Aorta (tissue), 5 donors: ENCODE measurements at places on chromosomes 11 and 22. TPM values are rescaled to one million over a fixed set of nuclear protein-coding genes. Genes with fewer than 3 reads are reported as not detected.

HTR3B gene
- not detected for total RNA-seq

TP53I11 gene
- total RNA-seq = 85.6 TPM

KCNC1 gene
- not detected for total RNA-seq

EHBP1L1 gene
- total RNA-seq = 235 TPM

C11orf65 gene
- total RNA-seq = not detected

STK33 gene
- total RNA-seq = 3.8 TPM

PATE2 gene
- not detected for total RNA-seq

TRMU gene
- total RNA-seq = 37.8 TPM

SPTBN2 gene
- total RNA-seq = 1.7 TPM

DEFB131B gene
- not detected for total RNA-seq

DNA sequence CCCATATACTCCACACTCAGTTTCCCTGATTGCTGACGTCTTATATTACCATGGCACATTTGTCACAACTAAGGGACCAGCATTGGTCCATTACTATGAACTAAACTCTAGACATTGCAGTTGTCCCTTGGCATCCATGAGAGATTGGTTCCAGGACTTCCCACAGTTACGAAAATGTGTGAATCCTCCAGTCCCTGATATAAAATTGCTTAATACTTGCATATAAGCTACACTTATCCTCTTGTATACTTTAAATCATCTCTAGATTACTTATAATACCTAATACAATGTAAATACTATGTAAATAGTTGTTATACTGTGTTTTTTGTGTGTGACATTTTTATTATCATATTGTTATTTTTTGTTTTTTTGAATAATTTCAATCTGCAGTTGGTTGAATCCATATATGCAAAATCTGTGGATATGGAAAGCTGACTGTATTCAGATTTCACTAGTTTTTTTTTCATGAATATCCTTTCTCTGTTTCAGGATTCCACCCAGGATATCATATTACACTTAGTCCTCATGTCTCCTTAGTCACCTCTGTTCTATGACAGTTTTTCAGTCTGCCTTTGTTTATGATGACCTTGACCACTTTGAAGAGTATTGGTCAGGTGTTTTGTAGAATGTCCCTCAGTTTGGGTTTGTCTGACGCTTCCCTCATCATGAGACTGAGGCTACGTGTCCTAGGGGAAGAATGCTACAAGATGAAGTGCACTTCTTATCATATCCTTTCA lies 55.3 kb downstream of the INSC start:
- H3K4me1 ChIP-seq = no peaks in the 10 kb centered on the region
- no peak overlapping the region for H3K4me3 ChIP-seq
- DNase-seq = no peak
- no peaks in the 10 kb centered on the region for H3K36me3 ChIP-seq
- H3K27ac ChIP-seq = no peak overlapping the region
- H3K27me3 ChIP-seq = no peaks in the 10 kb centered on the region

DNA sequence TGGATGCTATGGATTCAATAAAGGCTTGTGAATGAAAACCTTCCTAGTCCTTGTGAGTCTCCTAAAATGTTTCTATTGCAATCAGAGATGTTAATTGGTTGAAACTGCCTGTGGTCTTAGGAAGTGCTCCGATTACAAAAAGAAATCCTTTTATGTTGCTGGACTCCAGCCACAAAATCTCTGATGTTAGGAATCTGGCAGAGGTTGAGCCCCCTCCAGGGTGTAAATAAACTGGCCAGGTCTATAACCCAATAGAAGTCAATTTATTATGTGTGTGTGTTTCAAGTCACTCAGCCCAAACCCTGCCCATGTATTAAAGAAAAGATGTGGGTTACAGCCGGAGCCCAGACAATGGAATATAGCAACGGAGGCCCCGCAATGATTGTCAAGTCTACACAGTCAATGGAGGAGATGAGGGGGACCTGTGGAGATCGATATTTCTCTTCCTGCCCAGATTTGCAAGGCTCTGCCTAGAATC lies 218.1 kb upstream of the SORL1-AS1 start:
- DNase-seq = no peak
- no peaks in the 10 kb centered on the region for H3K4me1 ChIP-seq
- H3K4me3 ChIP-seq = no peak overlapping the region
- no peaks in the 10 kb centered on the region for H3K36me3 ChIP-seq
- peak overlapping the region; percentile 70 for H3K27ac ChIP-seq

GRCh38 chr11:65773784-65774411 lies 6.9 kb downstream of the AP5B1 start:
- DNase-seq = no peak
- no peak overlapping the region for H3K27ac ChIP-seq
- H3K27me3 ChIP-seq = no peaks in the 10 kb centered on the region
- H3K4me1 ChIP-seq = no peaks in the 10 kb centered on the region
- H3K36me3 ChIP-seq = no peaks in the 10 kb centered on the region

GRCh38 chr11:94171693-94172440 lies 43.2 kb downstream of the PANX1 start:
- H3K4me3 ChIP-seq = no peak overlapping the region
- no peaks in the 10 kb centered on the region for H3K36me3 ChIP-seq
- H3K27ac ChIP-seq = no peak overlapping the region
- H3K27me3 ChIP-seq = no peaks in the 10 kb centered on the region

GRCh38 chr11:120590472-120590871 lies 78.9 kb downstream of the GRIK4 start:
- H3K4me3 ChIP-seq = no peak overlapping the region
- no peaks in the 10 kb centered on the region for H3K27me3 ChIP-seq
- no peak for DNase-seq
- no peak overlapping the region for H3K27ac ChIP-seq

- no peaks in the 10 kb centered on the region for H3K36me3 ChIP-seq
- no peak overlapping the region for H3K27ac ChIP-seq
- no peak for DNase-seq
- H3K4me1 ChIP-seq = no peaks in the 10 kb centered on the region
- H3K27me3 ChIP-seq = no peaks in the 10 kb centered on the region
Measured at GRCh38 chr11:75766443-75767227, 1.9 kb upstream of the DGAT2 start.

GRCh38 chr11:86115542-86116385 lies 46.9 kb upstream of the PICALM start:
- H3K4me1 ChIP-seq = no peaks in the 10 kb centered on the region
- H3K27me3 ChIP-seq = no peaks in the 10 kb centered on the region
- H3K4me3 ChIP-seq = no peak overlapping the region
- DNase-seq = no peak

GRCh38 chr11:9092072-9092471 lies 673 bp upstream of the SCUBE2 start:
- H3K27ac ChIP-seq = no peak overlapping the region
- DNase-seq = no peak
- H3K27me3 ChIP-seq = no peaks in the 10 kb centered on the region
- no peaks in the 10 kb centered on the region for H3K4me1 ChIP-seq

DNA sequence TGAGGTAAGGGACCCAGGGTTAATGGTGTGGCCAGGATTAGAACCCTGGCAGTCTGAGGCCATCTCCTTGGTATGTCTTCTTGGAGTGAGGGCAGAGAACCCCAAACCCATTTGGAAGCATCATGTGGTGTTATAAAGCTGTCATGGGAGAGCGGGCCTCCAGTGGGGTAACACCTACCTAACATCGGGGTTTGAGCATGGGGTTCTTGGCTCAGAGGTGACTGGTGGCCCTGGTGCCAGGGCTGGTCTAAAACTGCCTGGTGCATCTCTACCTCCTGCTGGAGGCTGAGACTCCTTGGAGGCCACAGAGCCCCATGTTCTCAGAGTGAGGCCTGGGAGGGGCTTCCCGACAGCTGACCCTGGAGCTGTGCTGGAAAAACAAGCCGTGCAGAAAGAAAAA lies 4.5 kb downstream of the PRDM11 start:
- H3K27ac ChIP-seq = no peak overlapping the region
- H3K27me3 ChIP-seq = no peaks in the 10 kb centered on the region
- no peaks in the 10 kb centered on the region for H3K36me3 ChIP-seq
- H3K4me3 ChIP-seq = no peak overlapping the region
- H3K4me1 ChIP-seq = peaks cover 4% of the 10 kb centered on the region
- DNase-seq = peak; percentile 44

GRCh38 chr11:101860696-101861427 lies 53.9 kb upstream of the CEP126 start:
- no peaks in the 10 kb centered on the region for H3K4me1 ChIP-seq
- no peaks in the 10 kb centered on the region for H3K27me3 ChIP-seq
- no peaks in the 10 kb centered on the region for H3K36me3 ChIP-seq
- no peak for DNase-seq
- H3K27ac ChIP-seq = no peak overlapping the region

DNA sequence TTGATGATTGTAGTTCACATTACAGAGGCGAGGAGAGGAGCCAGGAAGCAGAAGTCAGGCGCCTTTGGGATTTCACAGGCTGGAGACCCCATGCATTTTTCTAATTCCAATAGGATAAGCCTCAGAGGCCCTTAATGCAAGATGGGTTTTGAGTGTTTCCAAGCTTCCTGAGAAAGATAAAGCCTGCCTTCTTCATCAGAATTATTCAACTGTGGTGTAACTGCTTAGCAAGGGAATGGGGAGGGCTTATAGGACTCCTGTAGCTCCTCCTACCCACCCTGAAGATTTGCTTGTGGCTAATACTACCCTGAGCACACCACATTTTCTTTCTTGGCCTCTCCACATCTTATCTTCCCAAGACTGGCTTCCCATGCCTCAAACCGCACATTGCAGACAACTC lies 151.1 kb upstream of the ISX start:
- no peaks in the 10 kb centered on the region for H3K4me1 ChIP-seq
- H3K27ac ChIP-seq = no peak overlapping the region

GRCh38 chr11:3345736-3346135 lies 33.2 kb downstream of the ZNF195 start:
- no peak overlapping the region for H3K4me3 ChIP-seq
- no peak for DNase-seq
- no peak overlapping the region for H3K27ac ChIP-seq
- H3K27me3 ChIP-seq = no peaks in the 10 kb centered on the region
- no peaks in the 10 kb centered on the region for H3K4me1 ChIP-seq

- H3K27ac ChIP-seq = no peak overlapping the region
- DNase-seq = no peak
- no peaks in the 10 kb centered on the region for H3K27me3 ChIP-seq
- no peak overlapping the region for H3K4me3 ChIP-seq
- H3K4me1 ChIP-seq = no peaks in the 10 kb centered on the region
Measured at GRCh38 chr11:121931748-121932352, 184.2 kb downstream of the BLID start.

GRCh38 chr22:36423461-36424404 lies 36.0 kb upstream of the MYH9 start:
- no peaks in the 10 kb centered on the region for H3K36me3 ChIP-seq
- H3K27me3 ChIP-seq = no peaks in the 10 kb centered on the region
- H3K4me3 ChIP-seq = no peak overlapping the region
- H3K4me1 ChIP-seq = no peaks in the 10 kb centered on the region

GRCh38 chr11:128559496-128560103 lies 27.8 kb downstream of the ETS1 start:
- H3K27ac ChIP-seq = no peak overlapping the region
- H3K4me1 ChIP-seq = no peaks in the 10 kb centered on the region
- H3K27me3 ChIP-seq = no peaks in the 10 kb centered on the region
- H3K36me3 ChIP-seq = no peaks in the 10 kb centered on the region
- DNase-seq = no peak

GRCh38 chr11:43408277-43408676 lies 49.6 kb downstream of the TTC17 start:
- H3K27me3 ChIP-seq = no peaks in the 10 kb centered on the region
- no peak overlapping the region for H3K27ac ChIP-seq
- H3K4me1 ChIP-seq = no peaks in the 10 kb centered on the region
- DNase-seq = no peak

DNA sequence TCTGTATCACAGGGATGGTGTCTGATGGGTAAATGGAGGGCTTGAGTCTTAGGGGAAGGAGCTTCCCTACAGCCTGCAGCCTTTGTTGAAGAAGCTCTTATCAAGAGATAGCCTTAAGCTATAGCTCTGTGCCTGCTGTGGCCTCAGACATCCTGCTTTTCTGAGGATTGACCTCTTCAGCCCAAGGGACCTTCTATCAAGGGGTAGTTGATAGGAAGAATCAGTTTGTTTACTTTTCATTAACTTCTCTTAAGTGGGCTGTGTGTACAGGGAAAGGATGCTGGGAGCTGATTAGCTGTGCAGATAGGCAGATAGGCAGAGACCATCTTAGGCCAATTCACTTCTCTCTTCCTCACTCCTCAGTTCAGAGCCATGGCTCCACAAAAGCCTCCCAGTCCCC lies 151.8 kb upstream of the CADM1 start:
- H3K4me3 ChIP-seq = no peak overlapping the region
- no peaks in the 10 kb centered on the region for H3K36me3 ChIP-seq
- H3K4me1 ChIP-seq = no peaks in the 10 kb centered on the region
- no peaks in the 10 kb centered on the region for H3K27me3 ChIP-seq
- no peak overlapping the region for H3K27ac ChIP-seq

DNA sequence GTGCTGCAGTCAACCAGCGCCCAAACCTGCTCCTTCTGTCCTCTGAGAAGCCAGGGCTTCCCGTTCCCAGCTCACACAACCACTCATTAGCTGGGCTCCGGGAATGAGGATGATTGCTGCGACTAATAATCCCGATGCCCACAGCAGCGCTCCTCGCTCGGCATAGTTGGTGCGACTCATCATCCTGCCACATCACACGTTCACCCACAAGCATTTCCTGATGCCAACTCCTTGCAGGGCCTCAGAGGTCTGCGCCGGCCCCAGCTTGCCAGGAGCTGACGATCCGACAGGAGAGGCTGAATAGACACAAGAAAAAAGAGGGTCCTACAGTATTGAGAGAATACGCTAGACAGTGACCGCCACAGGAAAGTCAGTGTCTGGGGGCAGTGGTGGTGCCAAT lies 10.6 kb upstream of the CSNK1E start:
- H3K4me1 ChIP-seq = no peaks in the 10 kb centered on the region
- H3K36me3 ChIP-seq = no peaks in the 10 kb centered on the region
- H3K27ac ChIP-seq = no peak overlapping the region
- H3K4me3 ChIP-seq = no peak overlapping the region

DNA sequence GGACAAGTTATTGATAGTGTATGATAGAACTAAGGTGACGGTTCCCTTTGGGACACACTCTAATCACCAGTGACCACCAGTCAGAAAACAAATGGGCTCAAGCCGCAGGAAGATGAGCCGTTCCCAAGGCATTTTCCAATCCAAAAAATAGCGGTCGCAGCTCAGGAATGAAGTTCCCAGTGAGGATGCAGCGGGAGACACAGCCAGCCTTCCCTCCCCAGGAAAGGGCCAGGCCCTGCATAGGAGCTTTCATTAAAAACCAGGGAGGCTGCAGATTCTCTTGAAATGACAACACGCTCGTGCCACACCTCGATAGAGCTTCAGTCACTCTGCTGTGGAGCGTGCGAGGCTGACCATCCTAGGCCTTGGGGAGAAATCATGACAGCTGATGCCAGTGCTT lies 65.8 kb upstream of the WNT7B start:
- no peaks in the 10 kb centered on the region for H3K36me3 ChIP-seq
- no peaks in the 10 kb centered on the region for H3K27me3 ChIP-seq
- peak; percentile 30 for DNase-seq
- H3K4me1 ChIP-seq = no peaks in the 10 kb centered on the region
- no peak overlapping the region for H3K27ac ChIP-seq

DNA sequence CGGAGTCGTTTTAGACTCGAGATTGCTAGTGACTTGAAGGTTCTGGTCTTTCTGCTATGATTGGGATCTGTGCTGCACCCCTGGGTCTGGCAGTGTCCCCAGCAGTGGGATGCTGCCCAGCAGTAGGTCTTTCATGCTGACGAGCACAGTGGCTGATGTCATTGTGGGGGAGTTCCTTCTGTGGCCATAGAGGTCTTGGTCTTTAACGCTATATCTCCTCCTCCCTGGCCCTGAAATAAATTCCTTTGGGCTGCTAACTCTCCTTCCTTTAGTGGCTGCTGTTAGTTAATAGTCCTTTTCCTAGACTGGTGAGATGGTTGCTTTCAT lies 136.3 kb downstream of the TEAD1 start:
- no peak overlapping the region for H3K27ac ChIP-seq
- no peaks in the 10 kb centered on the region for H3K4me1 ChIP-seq
- no peak for DNase-seq
- no peaks in the 10 kb centered on the region for H3K27me3 ChIP-seq
- no peak overlapping the region for H3K4me3 ChIP-seq
